SK-MEL-5 (cell line): ENCODE measurements at places on chromosomes 4 and X. TPM values are rescaled to one million over a fixed set of nuclear protein-coding genes. Genes with fewer than 3 reads are reported as not detected.

DNA sequence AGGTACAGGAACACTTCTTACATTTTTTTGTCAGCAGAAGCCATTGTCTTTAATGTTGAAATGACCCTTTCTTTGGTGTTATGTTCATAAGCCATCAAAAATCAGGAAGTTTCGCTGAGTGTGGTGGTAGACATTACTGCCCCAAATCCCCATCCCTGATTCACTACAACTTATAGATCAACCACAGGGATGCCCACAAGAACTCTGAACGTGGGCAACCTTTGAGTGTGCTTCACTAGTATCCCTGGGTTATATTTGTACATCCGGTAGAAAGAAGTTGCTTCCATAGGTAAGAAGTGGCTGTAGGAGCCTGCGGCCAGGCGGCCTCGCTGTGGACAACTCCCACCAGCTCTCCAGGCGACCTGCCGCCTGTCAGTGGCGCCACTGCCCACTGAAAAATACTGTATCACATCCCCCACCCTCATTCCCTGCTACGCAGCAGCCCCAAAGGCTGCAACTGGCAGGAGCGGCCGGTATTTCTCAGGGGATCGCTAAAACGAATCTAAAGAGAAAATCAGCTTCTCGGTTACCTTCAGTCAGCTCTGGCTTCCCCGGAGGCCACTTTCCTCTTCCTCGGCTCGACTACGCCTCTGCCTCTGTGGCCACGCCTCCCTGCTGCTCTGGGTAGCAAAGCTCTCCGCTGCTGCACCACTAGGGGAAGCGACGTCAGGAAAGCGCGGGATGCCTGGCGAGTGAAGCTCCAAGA, 13.9 kb upstream of the ETDC start:
- DNase-seq = no peak

GRCh38 chr4:100417565-100417964, 100.3 kb downstream of the EMCN start:
- DNase-seq = no peak

GRCh38 chr4:78325271-78326157, 226.1 kb upstream of the ANXA3 start:
- DNase-seq = no peak

- DNase-seq = no peak
Observed at GRCh38 chr4:133150486-133151340, 1.6 kb downstream of the PCDH10 start.

DNA sequence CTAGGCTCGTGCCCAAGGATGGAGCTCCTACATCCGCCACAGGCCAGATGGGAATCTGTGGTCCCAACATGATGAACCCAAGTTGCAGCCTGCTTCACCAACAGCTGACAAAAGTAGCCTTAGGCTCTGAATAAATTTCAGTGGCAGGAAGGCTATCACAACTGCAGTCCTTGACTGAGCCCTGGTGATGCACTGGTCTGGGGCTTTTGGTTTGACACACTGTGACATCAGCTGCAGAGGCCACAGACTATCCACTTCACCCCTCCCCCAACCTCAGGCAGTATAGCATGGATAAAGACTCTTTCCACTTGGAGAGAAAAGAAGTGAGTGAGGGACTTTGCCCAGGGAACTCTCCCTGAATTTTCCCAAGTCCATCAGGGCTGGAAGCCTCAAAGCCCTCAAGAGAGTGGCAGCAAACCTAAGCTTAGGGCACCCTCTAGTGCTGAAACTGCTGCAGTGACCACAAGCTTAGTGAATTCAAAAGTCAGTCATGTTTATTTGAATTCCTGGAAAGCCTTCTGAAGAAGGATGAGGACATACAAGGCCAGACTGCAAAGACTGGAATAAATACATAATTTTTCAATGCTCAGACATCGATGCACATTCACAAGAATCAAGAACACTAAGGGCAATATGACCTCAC, 135.0 kb upstream of the TENT5D start:
- DNase-seq = peak; percentile 63

DNA sequence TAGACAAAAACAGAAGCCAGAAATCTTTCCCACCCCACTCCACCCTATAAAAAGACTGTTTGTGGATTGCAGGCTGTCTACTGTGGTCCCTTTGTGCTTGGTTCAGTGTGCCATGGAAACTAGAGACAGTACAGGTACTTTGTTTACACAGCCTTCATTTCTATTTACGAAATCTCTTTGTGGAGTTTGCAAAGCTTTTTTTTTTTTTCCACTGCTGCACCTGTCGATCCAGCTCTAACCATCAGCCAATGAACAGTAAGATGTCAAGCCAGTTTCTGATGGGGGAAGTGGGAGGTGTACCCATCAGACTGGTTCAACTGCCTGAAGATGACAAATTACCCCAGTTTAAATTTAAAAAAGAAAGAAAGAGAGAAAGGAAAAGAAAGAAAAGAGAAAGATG, 20.2 kb upstream of the LRBA start:
- DNase-seq = no peak

- DNase-seq = peak; percentile 13
Observed at GRCh38 chr4:126790633-126791032, 842.1 kb upstream of the INTU start.

DNA sequence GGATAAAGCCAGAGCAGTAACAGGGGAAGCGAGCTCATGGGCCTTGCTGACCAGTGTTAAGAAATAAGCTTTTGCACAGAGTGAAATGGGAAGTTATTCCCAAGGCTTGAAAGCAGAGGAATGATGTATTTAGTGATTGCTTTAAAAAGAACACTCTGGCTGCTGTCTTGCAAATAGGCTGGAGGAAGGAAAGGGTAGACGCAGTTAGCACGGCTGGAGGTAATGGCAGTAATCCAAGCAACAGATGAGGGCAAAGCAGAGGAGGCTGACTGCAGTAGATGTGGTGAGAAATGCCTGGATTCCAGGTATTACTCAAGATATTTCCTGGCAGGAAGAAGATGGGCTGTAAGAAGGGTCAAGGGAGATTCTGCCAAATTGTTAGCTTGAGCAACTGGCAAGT, 1342.3 kb upstream of the AGA start:
- DNase-seq = no peak

- DNase-seq = no peak
Observed at GRCh38 chr4:26288355-26288909, 32.4 kb upstream of the RBPJ start.

GRCh38 chr4:138437263-138437851, 195.2 kb upstream of the SLC7A11 start:
- no peak for DNase-seq

GRCh38 chr4:188911707-188912106, 772.5 kb downstream of the TRIML1 start:
- DNase-seq = no peak

- DNase-seq = peak; percentile 44
Observed at GRCh38 chrX:154013614-154014360, 5.9 kb downstream of the IRAK1 start.

GRCh38 chrX:107686792-107687191, 58.5 kb downstream of the PRPS1 start:
- no peak for DNase-seq

- no peak for DNase-seq
Observed at GRCh38 chr4:154366956-154367355, 124.6 kb downstream of the DCHS2 start.

DNA sequence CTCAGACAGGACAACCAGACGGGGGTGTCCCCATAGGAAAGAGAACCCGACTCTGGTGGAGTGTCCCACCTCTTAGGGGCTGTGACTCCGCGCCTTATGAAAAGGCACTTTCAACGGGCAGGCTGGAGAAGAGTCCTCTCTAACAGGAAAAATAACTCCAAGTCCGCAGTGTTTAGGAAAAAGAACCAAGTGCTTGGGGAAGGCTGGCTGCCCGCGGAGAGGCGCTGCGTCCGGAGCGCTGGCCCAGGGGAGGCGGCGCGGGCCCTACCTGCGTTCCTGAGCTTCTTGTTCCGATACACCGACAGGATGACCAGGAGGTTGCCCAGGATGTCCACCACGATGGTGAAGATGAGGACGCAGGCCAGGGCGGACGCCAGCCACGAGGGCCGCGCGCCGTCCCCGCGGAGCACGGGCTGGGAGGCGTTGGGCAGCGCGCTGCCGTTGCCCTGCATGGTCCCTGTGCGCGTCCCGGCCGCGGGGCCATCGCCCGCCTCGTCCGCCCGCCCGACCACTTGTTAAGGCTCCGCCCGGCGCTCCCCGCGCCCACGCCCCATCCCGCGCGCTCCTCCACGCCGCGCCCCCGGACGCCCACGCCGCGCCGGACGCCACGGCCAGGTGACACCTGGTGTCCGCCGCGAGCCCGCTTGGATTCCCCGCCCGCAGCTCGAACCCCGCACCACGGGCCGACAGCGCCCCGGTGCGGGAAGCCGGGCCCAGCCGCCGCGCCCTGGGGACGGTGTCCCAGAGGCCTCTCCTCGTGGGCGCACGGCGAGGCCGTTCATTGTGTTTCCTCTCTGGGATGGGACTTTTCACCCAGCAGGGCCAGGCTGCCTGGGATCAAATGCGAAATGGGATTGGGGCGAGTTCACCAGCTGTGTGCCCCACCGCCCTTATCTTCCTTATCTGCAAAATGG, at the start of gene MTNR1A:
MTNR1A (minus strand) TSS at position 654 of the 914 bp plus-strand sequence; CDS start at position 452, 202 bp downstream.
- DNase-seq = no peak

- peak; percentile 85 for DNase-seq
Observed at GRCh38 chr4:185640811-185641675, 105.7 kb upstream of the PDLIM3 start.

DNA sequence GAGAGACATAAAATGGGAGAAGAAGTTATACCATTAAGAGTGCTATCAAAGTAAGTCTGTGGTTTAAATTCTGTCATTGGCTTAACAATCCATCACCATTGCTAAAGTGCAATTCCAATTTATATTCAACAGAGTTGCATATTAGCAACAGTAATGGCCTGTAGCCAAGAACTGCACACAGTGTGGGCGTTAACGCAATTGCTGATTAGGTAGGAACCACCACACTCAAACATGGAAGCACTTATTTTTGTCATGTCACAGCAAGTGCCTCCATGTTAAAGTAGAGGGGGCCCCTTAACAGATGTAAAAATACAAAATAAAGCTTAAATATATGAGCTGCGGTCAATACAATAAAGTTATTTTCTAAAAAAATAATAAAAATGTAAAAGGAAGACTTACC, 10.8 kb downstream of the LARP7 start:
- DNase-seq = no peak

GRCh38 chr4:140244328-140244727, 90.3 kb upstream of the MAML3 start:
- DNase-seq = no peak

DNA sequence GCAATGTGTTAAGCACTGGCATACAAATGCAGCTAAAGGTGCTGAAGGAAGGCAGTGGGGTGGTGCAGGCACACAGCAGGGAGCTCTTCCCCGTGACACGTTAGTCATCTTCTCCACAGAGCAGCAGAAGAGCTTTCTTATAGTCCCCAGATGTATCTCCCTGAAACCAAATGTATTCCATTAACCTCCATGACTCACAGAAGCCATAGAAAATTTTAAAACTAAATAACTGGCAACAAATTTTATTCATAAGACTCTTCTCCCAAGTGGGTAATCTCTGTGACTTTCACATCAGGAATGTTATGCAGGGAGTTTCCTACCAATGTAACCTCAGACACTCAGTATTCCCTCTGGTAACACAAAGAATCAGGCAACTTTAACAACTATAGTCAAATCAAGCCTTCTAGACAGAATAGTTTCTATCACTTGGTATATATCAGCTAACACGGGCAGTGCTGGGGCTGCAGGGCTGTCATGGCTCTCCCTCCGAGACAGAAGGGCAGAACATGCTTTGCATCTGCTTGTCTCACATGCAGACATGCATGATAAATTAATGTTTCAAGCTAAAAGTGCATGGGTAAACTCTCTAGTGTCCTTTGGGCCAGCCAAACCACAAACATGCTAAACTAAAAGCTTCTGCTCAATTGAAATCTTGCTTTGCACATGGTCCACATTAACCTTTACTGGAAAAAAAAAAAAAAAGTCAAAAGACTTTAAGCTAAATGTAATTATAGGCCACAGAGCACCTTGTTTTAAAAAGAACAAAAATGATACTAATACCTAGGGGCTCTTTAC, 28.2 kb downstream of the ANXA5 start:
- peak; percentile 97 for DNase-seq

DNA sequence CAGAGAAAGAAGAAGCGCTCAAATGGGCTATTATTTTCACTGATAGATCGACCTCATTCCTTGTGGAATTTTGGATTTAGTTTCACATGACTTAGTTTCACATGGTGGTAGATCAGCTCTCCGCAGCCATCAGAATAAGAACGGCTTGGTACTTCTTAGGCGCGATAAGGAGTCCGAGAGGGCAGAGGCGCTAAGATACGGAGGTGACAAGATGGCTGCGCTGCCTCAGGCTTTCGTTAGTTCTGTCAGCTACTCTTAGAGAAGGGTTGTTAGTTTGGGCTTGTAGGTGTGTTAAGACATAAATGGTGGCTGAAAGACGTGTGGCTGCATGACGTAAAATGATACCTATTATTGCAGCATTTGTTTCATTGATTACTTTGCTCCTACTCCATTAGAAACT, 169.1 kb downstream of the UNC5C start:
- no peak for DNase-seq

DNA sequence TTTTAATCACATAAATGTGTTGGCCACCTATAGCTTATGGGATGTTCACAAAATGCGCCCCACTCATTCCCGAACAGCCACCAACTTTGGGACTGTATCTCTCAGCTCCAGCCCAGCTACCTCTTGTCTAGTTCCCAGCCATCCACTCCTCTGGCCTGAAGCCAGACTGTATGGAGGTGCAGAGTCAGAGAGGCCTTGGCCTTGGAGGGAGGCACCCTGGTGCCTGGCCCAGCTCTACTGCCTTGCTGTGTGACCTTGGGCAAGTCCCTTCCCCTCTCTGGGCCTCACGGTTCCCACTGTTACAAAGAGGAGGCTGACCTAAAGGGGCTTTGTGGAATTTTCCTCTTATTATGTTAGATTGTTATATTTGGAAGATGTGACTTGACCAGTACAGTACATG, 13.9 kb downstream of the MAMLD1 start:
- no peak for DNase-seq

- DNase-seq = no peak
Observed at GRCh38 chrX:18146954-18147353, 73.7 kb downstream of the BEND2 start.

- no peak for DNase-seq
Observed at GRCh38 chr4:68216501-68216900, 29.0 kb downstream of the TMPRSS11B start.

SCRG1 gene
- total RNA-seq = 1.2 and 1.3 TPM in 2 replicates

RHOH gene
- not detected in 2 replicates for total RNA-seq

PCDH10 gene
- total RNA-seq = 0.08 and 0.29 TPM in 2 replicates

SRPX2 gene
- 0.72 and 1.6 TPM in 2 replicates for total RNA-seq

C1QTNF7 gene
- total RNA-seq = not detected in 2 replicates

HMGN5 gene
- 1.0 and 1.8 TPM in 2 replicates for total RNA-seq

CORIN gene
- total RNA-seq = 0.03 TPM in 1 of 2 replicates, not detected in the other

PDZD4 gene
- total RNA-seq = 14.6 and 15.2 TPM in 2 replicates

MTMR8 gene
- 1.6 and 3.4 TPM in 2 replicates for total RNA-seq

WAS gene
- total RNA-seq = 0.42 TPM in 1 of 2 replicates, not detected in the other

RXFP1 gene
- total RNA-seq = 0.24 TPM in 1 of 2 replicates, not detected in the other

F8A2 gene
- not detected in 2 replicates for total RNA-seq
